Colonic mucosa (tissue), 4 donors: ENCODE measurements at places on chromosomes 6 and 20. TPM values are rescaled to one million over a fixed set of nuclear protein-coding genes. Genes with fewer than 3 reads are reported as not detected.
A peak's percentile ranks its signal among the peaks of the same experiment; 100 is the strongest.

DNA sequence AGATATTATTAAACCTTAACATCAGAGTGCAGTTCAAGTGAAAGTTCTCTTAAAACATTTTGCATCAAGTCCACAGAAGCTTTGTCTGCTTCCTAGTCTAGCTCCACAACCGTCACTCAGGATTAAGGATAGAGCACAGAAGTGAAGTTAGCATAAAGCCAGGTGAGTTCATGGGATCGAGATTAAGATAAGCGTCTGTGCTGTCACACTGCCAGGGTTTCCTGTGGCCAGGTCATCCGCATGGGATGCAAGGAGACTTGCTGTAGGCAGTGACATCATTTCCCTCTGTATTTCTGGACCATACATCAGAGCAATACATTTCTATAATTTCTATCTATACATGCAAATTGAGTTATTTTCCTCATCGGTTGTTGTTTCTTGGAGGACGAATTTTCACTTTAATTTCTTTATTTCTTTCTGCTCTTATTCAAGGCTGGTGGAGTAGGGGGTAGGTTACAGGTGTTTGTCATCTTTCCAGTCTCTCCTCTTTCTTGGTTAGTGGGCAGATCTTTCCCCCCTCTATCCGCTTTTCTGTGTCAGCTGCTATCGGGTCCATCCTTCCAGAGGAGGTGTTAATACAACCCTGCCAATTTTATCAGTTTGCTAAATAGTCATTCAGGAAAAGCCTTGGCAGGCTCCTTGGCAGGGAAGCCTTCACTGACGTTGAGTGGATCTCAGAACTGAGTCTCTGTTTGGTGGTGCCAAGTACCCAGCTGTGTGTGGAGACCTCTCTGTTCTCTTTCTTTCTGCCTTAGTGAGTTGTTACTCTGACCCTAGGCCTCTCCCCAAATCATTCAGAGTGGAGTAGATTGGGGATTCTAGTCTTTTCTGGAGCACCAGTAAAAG is 307.6 kb upstream of the MAP3K7 start:
- H3K36me3 ChIP-seq = no peaks in the 10 kb centered on the region
- no peaks in the 10 kb centered on the region for H3K4me1 ChIP-seq
- no peak for DNase-seq
- H3K27ac ChIP-seq = no peak overlapping the region
- H3K4me3 ChIP-seq = no peak overlapping the region

- H3K4me1 ChIP-seq = no peaks in the 10 kb centered on the region
- no peak overlapping the region for H3K4me3 ChIP-seq
- no peaks in the 10 kb centered on the region for H3K36me3 ChIP-seq
- H3K27me3 ChIP-seq = no peaks in the 10 kb centered on the region
Observed at GRCh38 chr6:20092071-20092566, 120.2 kb downstream of the MBOAT1 start.

GRCh38 chr6:49339096-49339495 is 124.0 kb downstream of the MMUT start:
- no peaks in the 10 kb centered on the region for H3K4me1 ChIP-seq
- DNase-seq = no peak
- H3K27ac ChIP-seq = no peak overlapping the region
- no peak overlapping the region for H3K4me3 ChIP-seq

The NFATC2 gene
- total RNA-seq = 5.8 TPM

The TRAPPC3L gene
- total RNA-seq = not detected

The SCAND1 gene
- 91.3 TPM for total RNA-seq

The HRH3 gene
- total RNA-seq = not detected

DNA sequence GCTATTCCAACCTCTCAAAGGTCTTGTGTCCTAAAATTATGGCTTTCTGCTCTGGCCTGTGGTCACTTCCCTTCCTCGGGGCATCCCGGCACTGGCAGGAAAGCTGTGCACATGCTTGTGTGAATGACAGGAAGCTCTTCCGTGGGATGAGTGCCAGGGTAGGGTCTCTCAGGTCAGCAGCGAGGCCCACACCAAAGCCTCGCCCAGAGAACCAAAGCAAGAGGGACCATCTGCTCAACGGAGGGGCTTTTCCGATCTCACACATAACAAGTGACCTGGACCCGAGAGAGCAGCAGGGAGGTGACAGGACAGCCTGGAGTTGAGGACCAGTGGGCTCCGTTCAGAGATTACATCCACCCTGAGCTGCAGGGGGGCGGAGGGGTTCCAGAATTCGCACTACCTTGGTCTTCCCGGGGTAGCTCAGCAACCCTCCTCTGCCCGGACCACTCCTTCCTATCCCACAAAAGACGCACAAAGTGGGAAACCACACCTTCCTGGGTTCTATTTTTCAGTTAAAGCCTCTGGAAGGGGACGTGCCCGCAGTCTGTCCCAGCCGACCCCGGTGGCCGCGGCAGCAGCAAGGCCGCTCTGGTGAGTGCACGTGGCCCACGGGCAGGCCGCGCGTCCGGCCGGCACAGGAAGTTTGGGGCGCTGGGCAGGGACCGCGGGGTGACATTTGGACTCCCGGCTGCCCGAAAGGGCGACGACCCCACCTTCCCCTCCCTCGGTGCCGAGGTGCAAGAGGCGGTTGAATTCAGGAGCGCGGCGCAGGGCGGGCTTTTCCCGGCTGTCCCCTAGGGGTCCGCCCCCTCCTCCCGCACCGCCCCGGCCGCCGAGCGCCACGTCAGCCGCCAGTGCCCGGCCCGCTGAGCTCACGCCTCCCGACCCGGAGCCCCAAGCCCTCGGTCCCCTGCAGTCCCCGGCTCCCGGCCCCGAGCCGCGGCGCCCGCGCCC is 988 bp downstream of the TXNDC5 start:
- DNase-seq = peak; percentile 71
- H3K4me1 ChIP-seq = no peaks in the 10 kb centered on the region
- peak overlapping the region; percentile 74 for H3K4me3 ChIP-seq
- no peaks in the 10 kb centered on the region for H3K27me3 ChIP-seq

DNA sequence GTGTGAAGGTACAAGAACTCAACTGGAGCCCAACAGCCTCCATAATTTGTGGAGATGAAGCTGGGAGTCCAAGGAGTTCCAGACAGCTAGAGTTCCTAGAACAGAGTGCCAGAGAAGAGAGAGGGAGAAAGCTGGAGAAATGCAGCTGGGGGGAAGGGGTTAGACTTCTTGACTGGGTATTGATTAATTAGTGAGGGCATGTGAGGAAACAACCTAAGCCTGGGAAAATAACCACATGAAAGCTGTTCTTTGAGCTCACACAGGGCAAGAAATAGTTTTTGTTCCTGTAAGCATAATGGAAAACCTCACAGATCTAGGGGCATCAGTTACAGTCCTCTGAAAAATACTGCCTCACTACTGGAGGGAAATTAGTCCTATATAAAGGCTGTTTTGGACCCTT is 230.5 kb upstream of the FKBP1C start:
- no peak overlapping the region for H3K27ac ChIP-seq
- no peaks in the 10 kb centered on the region for H3K27me3 ChIP-seq
- H3K4me3 ChIP-seq = no peak overlapping the region
- H3K36me3 ChIP-seq = no peaks in the 10 kb centered on the region

DNA sequence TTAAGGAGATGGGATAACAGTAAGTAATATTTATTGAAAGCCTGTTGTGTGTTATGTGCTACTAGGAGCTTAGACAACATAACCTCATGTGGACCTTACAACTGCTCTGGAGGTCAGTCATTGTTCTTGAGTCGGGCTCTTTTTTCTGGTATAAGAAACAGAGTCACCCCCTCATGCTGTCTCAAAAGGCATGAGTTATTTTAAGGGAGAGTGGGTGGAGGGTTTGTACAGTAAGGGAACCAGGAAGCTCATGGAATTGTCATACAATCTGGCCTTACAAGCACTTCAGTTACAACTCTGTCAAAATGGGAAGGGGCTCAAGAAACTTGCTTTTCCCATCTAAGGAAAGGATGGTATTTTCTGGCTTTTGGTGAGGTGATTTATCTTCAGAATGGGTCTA is 16.5 kb upstream of the DSE start:
- H3K27ac ChIP-seq = no peak overlapping the region
- H3K4me3 ChIP-seq = no peak overlapping the region
- H3K36me3 ChIP-seq = no peaks in the 10 kb centered on the region
- no peaks in the 10 kb centered on the region for H3K4me1 ChIP-seq
- no peaks in the 10 kb centered on the region for H3K27me3 ChIP-seq
- DNase-seq = no peak

DNA sequence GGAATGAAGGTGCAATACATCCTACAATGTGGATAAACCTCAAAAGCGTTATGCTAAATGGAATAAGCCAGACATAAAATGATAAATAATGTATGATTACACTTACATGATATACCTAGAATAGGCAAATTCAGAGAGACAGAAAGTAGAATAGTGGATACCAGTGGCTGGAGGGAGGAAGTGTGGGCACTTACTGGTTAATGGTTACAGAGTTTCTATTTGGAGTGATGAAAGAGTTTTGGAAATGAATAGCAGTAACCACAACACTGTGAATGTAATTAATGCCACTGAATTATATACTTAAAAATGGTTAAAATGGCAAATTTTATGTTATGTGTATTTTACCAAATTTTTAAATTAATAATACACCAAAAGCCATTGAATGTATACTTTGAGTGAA is 71.4 kb upstream of the CST7 start:
- H3K4me3 ChIP-seq = no peak overlapping the region
- no peaks in the 10 kb centered on the region for H3K36me3 ChIP-seq
- H3K27me3 ChIP-seq = no peaks in the 10 kb centered on the region
- no peak for DNase-seq

GRCh38 chr20:32519381-32519730 is 65.8 kb downstream of the NOL4L start:
- H3K27me3 ChIP-seq = no peaks in the 10 kb centered on the region
- no peak overlapping the region for H3K4me3 ChIP-seq
- no peaks in the 10 kb centered on the region for H3K36me3 ChIP-seq
- H3K27ac ChIP-seq = no peak overlapping the region
- H3K4me1 ChIP-seq = no peaks in the 10 kb centered on the region

GRCh38 chr6:32459781-32460424 is 20.2 kb downstream of the HLA-DRA start:
- no peak overlapping the region for H3K4me3 ChIP-seq
- H3K27me3 ChIP-seq = no peaks in the 10 kb centered on the region
- no peak for DNase-seq
- no peaks in the 10 kb centered on the region for H3K4me1 ChIP-seq
- H3K27ac ChIP-seq = no peak overlapping the region
- no peaks in the 10 kb centered on the region for H3K36me3 ChIP-seq

DNA sequence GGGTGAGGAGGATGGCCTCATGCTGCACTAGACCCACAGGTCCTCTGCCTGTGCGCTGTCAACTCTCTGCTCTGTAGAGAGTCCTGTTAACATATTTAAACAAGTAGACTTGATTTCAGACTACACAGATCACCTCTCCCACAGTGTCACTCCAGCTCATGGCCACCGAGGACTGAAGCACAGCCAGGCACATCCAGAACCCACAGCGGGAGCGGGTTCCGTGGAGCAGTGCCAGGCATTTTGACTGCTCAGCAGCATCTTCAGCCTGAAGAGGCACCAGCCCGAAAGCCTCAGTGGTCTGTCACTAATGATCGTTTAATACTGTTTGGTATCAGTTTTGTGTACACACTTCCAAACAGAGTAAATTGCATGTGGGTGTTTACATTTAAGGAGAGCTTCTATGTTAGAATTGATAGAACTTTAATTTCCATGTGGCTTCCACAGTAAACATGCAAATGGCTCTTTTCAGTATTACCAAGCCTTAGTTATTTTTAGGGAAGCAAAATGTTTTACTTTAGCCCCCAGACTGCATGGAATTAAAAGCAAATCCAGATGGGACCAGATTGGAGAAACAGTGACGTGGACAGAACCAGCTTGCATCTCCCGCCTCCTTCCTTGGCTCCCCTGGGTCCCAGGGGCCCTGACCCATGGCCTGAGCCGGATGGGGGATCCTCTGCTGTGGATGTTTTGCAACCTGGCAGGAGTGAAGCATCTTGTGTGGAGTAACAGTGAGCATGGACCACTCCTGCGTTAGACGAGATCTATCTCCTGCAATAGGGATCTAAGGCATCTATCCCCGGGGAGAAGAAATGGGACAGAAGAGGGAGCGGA is 196.7 kb upstream of the CDH4 start:
- H3K4me1 ChIP-seq = no peaks in the 10 kb centered on the region
- no peak for DNase-seq
- H3K36me3 ChIP-seq = no peaks in the 10 kb centered on the region

- H3K27me3 ChIP-seq = no peaks in the 10 kb centered on the region
- no peak overlapping the region for H3K4me3 ChIP-seq
- no peak for DNase-seq
- no peaks in the 10 kb centered on the region for H3K4me1 ChIP-seq
- no peaks in the 10 kb centered on the region for H3K36me3 ChIP-seq
Observed at GRCh38 chr6:16690608-16691142, 70.6 kb downstream of the ATXN1 start.

The HLA-DQB1 gene
- 6.5 TPM for total RNA-seq

GRCh38 chr6:130357436-130357835 is 8.4 kb upstream of the TMEM200A start:
- DNase-seq = no peak
- H3K4me1 ChIP-seq = no peaks in the 10 kb centered on the region
- H3K36me3 ChIP-seq = no peaks in the 10 kb centered on the region

- H3K27me3 ChIP-seq = no peaks in the 10 kb centered on the region
- no peaks in the 10 kb centered on the region for H3K36me3 ChIP-seq
- DNase-seq = no peak
- no peaks in the 10 kb centered on the region for H3K4me1 ChIP-seq
- no peak overlapping the region for H3K4me3 ChIP-seq
- H3K27ac ChIP-seq = no peak overlapping the region
Observed at GRCh38 chr20:17430125-17430950, 100.8 kb downstream of the BFSP1 start.

GRCh38 chr6:143264379-143264778 is 186.1 kb downstream of the ADAT2 start:
- no peaks in the 10 kb centered on the region for H3K4me1 ChIP-seq
- H3K36me3 ChIP-seq = no peaks in the 10 kb centered on the region
- no peak for DNase-seq
- no peak overlapping the region for H3K27ac ChIP-seq
- no peaks in the 10 kb centered on the region for H3K27me3 ChIP-seq

DNA sequence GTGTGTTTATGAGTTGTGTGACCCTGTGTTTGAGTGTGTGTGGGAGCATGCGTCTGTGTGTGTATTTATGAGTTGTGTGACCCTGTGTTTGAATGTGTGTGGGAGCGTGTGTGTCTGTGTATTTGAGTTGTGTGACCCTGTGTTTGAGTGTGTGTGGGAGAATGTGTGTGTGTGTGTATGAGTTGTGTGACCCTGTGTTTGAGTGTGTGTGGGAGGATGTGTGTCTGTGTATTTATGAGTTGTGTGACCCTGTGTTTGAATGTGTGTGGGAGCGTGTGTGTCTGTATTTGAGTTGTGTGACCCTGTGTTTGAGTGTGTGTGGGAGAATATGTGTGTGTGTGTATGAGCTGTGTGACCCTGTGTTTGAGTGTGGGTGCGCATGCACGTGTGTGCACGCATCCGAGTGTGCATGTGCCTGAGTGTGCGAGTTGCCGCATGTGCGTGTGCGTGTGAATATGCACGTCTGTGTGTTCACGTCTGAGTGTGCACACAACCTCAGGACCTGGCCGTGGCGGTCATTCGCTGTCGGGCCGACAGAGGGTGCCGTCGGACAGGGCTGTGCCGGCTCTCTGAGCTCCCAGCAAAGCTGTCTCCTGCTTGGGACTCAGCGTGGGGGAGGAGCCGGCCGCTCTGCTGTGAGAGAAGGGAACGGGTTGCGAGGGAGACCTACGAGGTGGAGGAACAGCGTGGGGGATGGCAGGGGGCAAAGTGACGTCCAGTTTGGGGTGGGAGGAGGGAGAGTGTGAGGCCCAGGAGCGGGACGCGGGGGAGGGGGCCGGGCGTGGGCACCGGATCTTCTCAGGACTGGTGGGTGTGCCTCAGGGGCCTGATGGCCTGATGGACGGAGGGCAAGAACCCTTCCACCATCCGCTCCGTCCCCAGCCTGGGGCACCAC is 19.7 kb downstream of the SLC17A9 start:
- no peaks in the 10 kb centered on the region for H3K4me1 ChIP-seq
- no peaks in the 10 kb centered on the region for H3K36me3 ChIP-seq
- peak overlapping the region; percentile 24 for H3K4me3 ChIP-seq
- H3K27me3 ChIP-seq = peaks cover 37% of the 10 kb centered on the region
- H3K27ac ChIP-seq = no peak overlapping the region
- peak; percentile 85 for DNase-seq
